ENCODE measurements at places on chromosomes 3 and 15.

- no peaks in the 10 kb centered on the region for H3K36me3 ChIP-seq
- no peak for DNase-seq
- H3K27me3 ChIP-seq = no peaks in the 10 kb centered on the region
- no peak overlapping the region for H3K27ac ChIP-seq
Measured at GRCh38 chr15:62610265-62610869, 432.2 kb upstream of the TPM1 start.

- H3K27ac ChIP-seq = no peak overlapping the region
- no peaks in the 10 kb centered on the region for H3K4me1 ChIP-seq
- no peak overlapping the region for H3K4me3 ChIP-seq
- no peaks in the 10 kb centered on the region for H3K27me3 ChIP-seq
- no peak for DNase-seq
Measured at GRCh38 chr3:176352716-176353334, 844.5 kb downstream of the TBL1XR1 start.

GRCh38 chr15:67018441-67018840 is 47.0 kb upstream of the SMAD3 start:
- H3K4me3 ChIP-seq = no peak overlapping the region
- H3K4me1 ChIP-seq = no peaks in the 10 kb centered on the region
- H3K27me3 ChIP-seq = no peaks in the 10 kb centered on the region
- no peak for DNase-seq
- no peaks in the 10 kb centered on the region for H3K36me3 ChIP-seq
- H3K27ac ChIP-seq = no peak overlapping the region

DNA sequence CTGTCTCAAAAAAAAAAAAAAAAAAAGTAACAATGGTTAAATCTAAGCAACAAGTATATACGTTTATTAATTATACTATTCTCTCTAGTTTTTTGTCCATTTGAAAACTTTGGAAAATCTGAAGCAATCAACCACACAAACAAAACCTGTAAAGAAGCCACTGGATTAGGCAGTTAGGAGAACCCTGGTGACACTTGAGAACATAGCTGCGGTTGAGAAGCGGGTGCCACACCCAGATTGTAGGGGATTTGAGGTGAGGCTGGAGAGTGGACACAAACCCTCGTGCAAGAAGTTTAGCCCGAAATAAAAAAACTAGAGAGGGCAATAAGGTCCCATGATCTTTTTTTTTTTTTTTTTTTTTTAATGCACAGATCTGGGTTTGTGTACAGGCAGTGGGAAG is 25.9 kb upstream of the ZBTB38 start:
- no peaks in the 10 kb centered on the region for H3K27me3 ChIP-seq
- no peak overlapping the region for H3K4me3 ChIP-seq
- no peaks in the 10 kb centered on the region for H3K4me1 ChIP-seq
- DNase-seq = no peak
- no peaks in the 10 kb centered on the region for H3K36me3 ChIP-seq

- H3K4me1 ChIP-seq = peaks cover 69% of the 10 kb centered on the region
- H3K36me3 ChIP-seq = no peaks in the 10 kb centered on the region
- peak overlapping the region; percentile 86 for H3K27ac ChIP-seq
- no peak for DNase-seq
- no peak overlapping the region for H3K4me3 ChIP-seq
Measured at GRCh38 chr3:71401695-71402231, 181.8 kb downstream of the FOXP1 start.

GRCh38 chr3:40827942-40828688 is 303.4 kb downstream of the ZNF621 start:
- H3K27ac ChIP-seq = no peak overlapping the region
- no peaks in the 10 kb centered on the region for H3K36me3 ChIP-seq

- no peaks in the 10 kb centered on the region for H3K4me1 ChIP-seq
- no peaks in the 10 kb centered on the region for H3K36me3 ChIP-seq
- no peak overlapping the region for H3K4me3 ChIP-seq
- DNase-seq = no peak
- H3K27ac ChIP-seq = no peak overlapping the region
Measured at GRCh38 chr3:37200141-37200540, 25.8 kb upstream of the LRRFIP2 start.

DNA sequence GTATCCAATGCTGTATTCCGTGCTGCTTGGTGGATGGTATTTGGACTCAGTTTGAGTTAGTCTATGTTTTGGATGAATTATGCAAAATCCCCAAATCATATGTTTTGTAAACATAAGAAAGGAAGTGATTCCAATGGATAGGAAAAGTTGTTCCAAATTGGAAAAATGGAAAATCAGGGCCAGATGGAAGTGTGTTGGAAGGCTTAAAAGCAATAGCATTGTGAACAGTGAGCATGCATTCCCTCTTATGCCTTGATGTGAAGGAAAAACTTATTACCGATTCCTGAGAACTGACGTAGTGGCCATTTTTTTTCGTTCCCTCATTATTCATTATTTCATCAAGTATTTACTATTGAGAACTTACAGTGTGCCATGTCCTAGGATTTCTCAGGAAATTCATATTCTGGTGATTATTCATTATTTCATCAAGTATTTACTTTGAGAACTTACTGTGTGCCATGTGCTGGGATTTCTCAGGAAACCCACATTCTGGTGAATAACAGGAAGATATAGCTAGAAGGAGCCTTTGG is 144.1 kb upstream of the TPRG1 start:
- H3K4me3 ChIP-seq = no peak overlapping the region
- no peaks in the 10 kb centered on the region for H3K27me3 ChIP-seq
- H3K27ac ChIP-seq = no peak overlapping the region
- no peak for DNase-seq
- no peaks in the 10 kb centered on the region for H3K36me3 ChIP-seq
- no peaks in the 10 kb centered on the region for H3K4me1 ChIP-seq

GRCh38 chr15:60614028-60614427 is 135.1 kb upstream of the ICE2 start:
- H3K36me3 ChIP-seq = no peaks in the 10 kb centered on the region
- no peak overlapping the region for H3K4me3 ChIP-seq
- DNase-seq = no peak
- H3K27me3 ChIP-seq = no peaks in the 10 kb centered on the region
- no peak overlapping the region for H3K27ac ChIP-seq
- H3K4me1 ChIP-seq = no peaks in the 10 kb centered on the region

GRCh38 chr3:127688416-127689265 is 15.9 kb downstream of the ABTB1 start:
- H3K4me1 ChIP-seq = no peaks in the 10 kb centered on the region
- no peaks in the 10 kb centered on the region for H3K36me3 ChIP-seq
- no peak for DNase-seq
- H3K27ac ChIP-seq = no peak overlapping the region
- H3K4me3 ChIP-seq = no peak overlapping the region
- H3K27me3 ChIP-seq = no peaks in the 10 kb centered on the region

- no peaks in the 10 kb centered on the region for H3K27me3 ChIP-seq
- no peak overlapping the region for H3K27ac ChIP-seq
- no peak for DNase-seq
- H3K4me1 ChIP-seq = no peaks in the 10 kb centered on the region
- no peak overlapping the region for H3K4me3 ChIP-seq
Measured at GRCh38 chr3:113118336-113118735, 93.0 kb upstream of the BOC start.

DNA sequence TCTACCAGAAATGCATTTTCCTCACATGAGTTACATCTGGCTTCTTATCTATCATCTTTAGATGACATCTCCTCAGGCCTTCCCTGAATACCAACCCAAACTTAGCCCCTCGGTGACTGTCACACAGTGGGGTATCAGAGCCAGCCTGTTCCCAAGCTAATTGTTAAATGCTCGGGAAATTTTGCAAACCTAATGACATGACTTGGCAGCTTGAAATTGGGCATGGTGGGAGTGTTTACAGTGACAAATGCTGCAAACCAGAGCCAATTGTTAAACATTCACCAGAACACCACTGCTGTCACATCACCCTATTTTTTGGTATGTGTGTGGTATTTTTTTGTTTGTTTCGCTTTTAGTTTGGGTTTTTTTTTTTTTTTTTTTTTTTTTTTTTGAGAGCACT is 130.8 kb downstream of the HCN4 start:
- H3K27ac ChIP-seq = no peak overlapping the region
- no peaks in the 10 kb centered on the region for H3K27me3 ChIP-seq
- no peaks in the 10 kb centered on the region for H3K36me3 ChIP-seq
- no peak for DNase-seq
- no peak overlapping the region for H3K4me3 ChIP-seq
- H3K4me1 ChIP-seq = no peaks in the 10 kb centered on the region

GRCh38 chr15:67107014-67107812 is 41.8 kb downstream of the SMAD3 start:
- H3K36me3 ChIP-seq = no peaks in the 10 kb centered on the region
- no peak overlapping the region for H3K27ac ChIP-seq
- no peak for DNase-seq
- H3K4me3 ChIP-seq = no peak overlapping the region

- no peaks in the 10 kb centered on the region for H3K4me1 ChIP-seq
- no peak overlapping the region for H3K4me3 ChIP-seq
- no peaks in the 10 kb centered on the region for H3K36me3 ChIP-seq
- no peak for DNase-seq
Measured at GRCh38 chr3:126685021-126685420, 19.0 kb upstream of the CHCHD6 start.

- H3K27me3 ChIP-seq = no peaks in the 10 kb centered on the region
- DNase-seq = no peak
- no peaks in the 10 kb centered on the region for H3K4me1 ChIP-seq
- no peak overlapping the region for H3K4me3 ChIP-seq
- no peak overlapping the region for H3K27ac ChIP-seq
Measured at GRCh38 chr3:193132964-193133363, 108.1 kb upstream of the PLAAT1 start.

GRCh38 chr3:194588741-194589140 is 44.5 kb downstream of the TMEM44 start:
- no peak for DNase-seq
- no peak overlapping the region for H3K4me3 ChIP-seq
- peaks cover 7% of the 10 kb centered on the region for H3K4me1 ChIP-seq
- no peaks in the 10 kb centered on the region for H3K36me3 ChIP-seq

DNA sequence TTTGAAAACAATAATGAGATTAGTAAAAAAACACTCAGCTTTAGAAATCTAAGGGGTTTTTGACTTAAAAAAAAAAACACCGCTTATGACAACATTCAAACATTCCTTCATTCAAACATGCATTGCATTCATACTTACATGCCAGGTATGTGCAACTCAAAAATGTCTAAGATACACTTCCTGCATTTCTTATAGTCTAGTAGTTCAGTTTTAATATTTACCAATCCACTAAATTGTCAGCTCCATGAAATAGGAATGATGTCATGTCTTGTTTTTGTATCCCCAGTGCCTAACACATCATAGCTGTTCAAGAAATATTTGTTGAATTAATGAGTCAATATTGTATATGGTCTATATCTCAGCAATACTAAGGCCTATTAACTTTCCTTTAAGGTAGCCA is 51.7 kb downstream of the EIF4E3 start:
- no peaks in the 10 kb centered on the region for H3K27me3 ChIP-seq
- DNase-seq = no peak
- H3K4me3 ChIP-seq = no peak overlapping the region
- H3K27ac ChIP-seq = no peak overlapping the region
- no peaks in the 10 kb centered on the region for H3K36me3 ChIP-seq

- H3K27me3 ChIP-seq = no peaks in the 10 kb centered on the region
- no peaks in the 10 kb centered on the region for H3K36me3 ChIP-seq
- no peaks in the 10 kb centered on the region for H3K4me1 ChIP-seq
- DNase-seq = no peak
Measured at GRCh38 chr15:44698641-44699040, 12.5 kb downstream of the PATL2 start.

GRCh38 chr3:41290736-41291135 is 91.4 kb downstream of the CTNNB1 start:
- H3K27me3 ChIP-seq = no peaks in the 10 kb centered on the region
- no peaks in the 10 kb centered on the region for H3K36me3 ChIP-seq
- H3K27ac ChIP-seq = no peak overlapping the region
- no peak overlapping the region for H3K4me3 ChIP-seq

DNA sequence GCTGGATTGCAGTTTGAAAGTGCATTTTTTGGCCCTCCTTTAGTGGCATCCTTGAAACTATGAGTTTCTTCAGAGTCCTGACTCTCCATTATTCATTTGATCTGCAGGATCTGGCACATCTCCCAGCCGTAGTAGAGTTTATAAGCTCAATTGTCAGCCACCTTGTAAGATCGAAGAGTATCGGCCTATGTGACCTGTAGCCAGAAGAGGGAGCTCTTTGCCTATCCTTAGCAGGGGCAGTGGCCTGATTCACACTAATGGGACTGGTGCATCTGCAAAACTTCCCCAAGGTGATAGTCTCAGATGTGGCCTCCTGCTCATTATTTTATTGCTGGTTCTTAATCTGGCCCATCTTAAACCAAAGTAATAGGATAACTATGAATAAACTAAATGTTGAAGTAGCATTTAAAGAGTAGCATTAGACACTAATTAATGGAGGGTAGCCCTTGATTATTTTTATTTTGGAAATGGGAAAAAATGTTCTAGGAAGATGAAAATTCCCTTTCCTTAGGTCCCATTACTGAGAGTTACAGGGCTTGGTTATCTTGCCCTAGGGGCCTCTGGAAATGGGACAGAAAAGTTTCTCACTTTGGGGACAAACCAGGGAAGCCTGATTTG is 21.2 kb downstream of the GCSAM start:
- H3K27ac ChIP-seq = no peak overlapping the region
- no peaks in the 10 kb centered on the region for H3K27me3 ChIP-seq
- H3K36me3 ChIP-seq = no peaks in the 10 kb centered on the region
- no peak for DNase-seq
- no peaks in the 10 kb centered on the region for H3K4me1 ChIP-seq

GRCh38 chr3:106093616-106094015 is 224.8 kb upstream of the CBLB start:
- no peaks in the 10 kb centered on the region for H3K27me3 ChIP-seq
- H3K27ac ChIP-seq = no peak overlapping the region
- H3K4me3 ChIP-seq = no peak overlapping the region
- no peaks in the 10 kb centered on the region for H3K4me1 ChIP-seq

- no peak overlapping the region for H3K27ac ChIP-seq
- no peak for DNase-seq
- H3K4me1 ChIP-seq = no peaks in the 10 kb centered on the region
- H3K27me3 ChIP-seq = no peaks in the 10 kb centered on the region
Measured at GRCh38 chr15:76439542-76439941, 103.0 kb downstream of the ISL2 start.

- H3K27me3 ChIP-seq = no peaks in the 10 kb centered on the region
- DNase-seq = no peak
- H3K4me1 ChIP-seq = no peaks in the 10 kb centered on the region
- no peak overlapping the region for H3K4me3 ChIP-seq
- H3K36me3 ChIP-seq = no peaks in the 10 kb centered on the region
Measured at GRCh38 chr3:192675958-192676649, 51.2 kb downstream of the FGF12 start.
